ENCODE measurements at places on chromosomes 11 and 22.
A peak's percentile ranks its signal among the peaks of the same experiment; 100 is the strongest.

- DNase-seq = no peak
Observed at GRCh38 chr11:133906241-133906640, 50.5 kb downstream of the IGSF9B start.

DNA sequence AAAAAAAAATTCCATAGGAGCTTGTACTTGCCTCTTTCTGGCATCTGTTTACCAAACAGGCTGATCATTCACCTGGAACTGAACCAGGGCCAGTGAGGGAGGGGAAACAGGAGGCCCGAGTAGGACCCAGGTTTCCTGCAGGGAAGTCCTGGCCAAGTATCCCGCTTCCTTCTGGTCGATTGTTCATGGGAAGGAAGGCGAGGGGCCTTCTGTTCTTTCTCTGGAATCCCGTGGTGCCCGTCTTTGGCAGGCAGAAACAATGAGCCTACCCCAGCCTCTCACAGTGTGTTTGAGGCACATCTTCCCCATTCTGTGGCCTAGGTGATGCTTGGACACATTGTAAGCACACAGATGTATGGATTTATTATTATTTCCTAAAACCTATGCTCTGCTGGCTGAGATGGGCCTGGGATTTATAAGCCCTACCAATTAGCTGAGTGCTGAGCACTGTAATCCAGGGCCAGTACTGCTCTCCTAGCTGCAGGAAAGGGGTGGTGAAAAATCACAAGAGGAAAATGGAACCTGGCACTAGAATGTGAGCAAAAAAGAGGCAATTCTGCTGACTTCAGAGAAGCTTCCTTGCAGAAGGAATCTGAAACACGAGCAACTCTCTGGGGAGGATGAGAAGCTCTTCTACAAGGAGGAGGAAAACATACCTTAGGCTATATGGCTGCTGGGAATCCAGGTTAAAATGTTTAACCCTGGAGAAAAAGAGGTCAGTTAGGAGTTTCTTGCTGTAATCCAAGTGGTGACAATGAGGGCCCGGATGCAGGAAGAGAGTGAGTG, 53.5 kb downstream of the PRR5L start:
- peak; percentile 36 for DNase-seq

- DNase-seq = no peak
Observed at GRCh38 chr11:118537409-118537980, 6.5 kb downstream of the TMEM25 start.

GRCh38 chr22:18905540-18906409, at the start of gene DGCR6:
DGCR6 (plus strand) TSS chr22:18906320; CDS start chr22:18906375, 55 bp downstream.
- no peak for DNase-seq

DNA sequence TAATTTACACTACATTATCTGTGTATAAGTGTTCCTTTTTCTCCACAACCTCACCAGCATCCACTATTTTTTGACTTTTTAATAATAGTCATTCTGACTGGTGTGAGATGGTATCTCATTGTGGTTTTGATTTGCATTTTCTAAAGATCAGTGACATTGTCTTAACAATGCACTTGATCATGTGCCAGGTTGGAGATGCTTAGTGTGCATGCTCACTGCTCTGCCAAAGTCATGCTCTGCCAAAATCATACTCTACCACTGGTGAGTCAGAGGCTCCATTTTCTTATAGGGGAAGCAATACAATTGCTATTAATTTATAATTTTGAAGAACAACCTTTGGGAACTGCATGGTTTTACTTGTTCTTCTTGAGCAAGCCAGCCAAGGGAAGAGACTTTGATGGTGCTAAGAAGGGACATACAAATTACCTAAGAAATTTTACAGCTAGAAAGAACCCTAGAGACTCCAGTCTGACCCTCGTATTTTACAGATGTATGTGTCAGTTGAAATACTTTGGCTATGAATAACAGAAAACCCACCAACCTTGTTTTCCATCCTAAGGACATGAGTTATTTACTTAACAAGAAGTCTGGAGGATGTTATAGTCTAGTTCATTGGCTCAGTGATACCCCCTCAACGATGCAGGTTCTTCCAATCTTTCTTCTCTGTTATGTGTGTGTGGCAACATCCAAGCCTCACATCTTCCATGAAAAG, 368.9 kb downstream of the DDX10 start:
- DNase-seq = no peak

- DNase-seq = no peak
Observed at GRCh38 chr11:65310215-65310614, 4.5 kb upstream of the CDC42EP2 start.

DNA sequence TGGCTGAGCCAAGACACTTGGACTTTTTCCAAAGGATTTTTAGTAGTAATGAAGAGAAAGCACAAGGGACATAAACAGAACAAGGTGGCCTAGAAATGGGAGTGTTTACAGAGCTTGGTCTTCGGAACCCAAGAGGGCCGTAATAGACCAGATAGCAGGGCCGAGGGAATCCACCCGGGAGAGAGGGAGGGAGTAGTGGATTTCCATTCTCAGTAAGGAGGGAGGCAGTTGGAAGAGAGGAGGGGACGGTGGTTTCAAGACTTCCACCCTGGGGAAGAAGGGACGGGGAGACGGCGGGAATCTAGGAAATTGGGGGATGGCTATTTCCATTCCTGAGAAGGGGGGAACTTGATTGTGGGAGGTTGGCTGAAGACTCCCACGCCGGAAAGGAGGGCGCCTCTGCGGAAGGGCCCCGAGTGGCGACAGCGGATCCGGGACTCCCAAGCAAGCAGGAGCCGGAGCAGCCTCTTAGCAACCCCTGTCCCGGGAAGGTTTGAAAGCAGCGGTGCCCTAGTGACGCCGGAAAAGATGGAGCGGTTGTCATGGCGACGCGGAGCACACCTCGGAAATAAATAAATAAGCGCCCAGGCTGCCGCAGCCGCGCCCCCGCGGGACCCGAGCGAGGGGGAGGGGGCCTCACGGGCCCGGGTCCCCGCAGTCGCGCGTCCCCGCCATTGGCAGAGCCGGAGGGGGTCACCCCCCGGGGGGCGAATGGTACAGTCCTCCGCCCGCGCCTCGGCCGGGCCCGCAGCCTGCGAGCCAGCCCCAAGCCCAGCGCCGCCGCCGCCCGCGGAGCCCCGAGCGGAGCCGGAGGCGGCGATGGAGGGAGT, 31.6 kb downstream of the EIF3F start:
- DNase-seq = peak; percentile 68

- DNase-seq = no peak
Observed at GRCh38 chr22:21827628-21828267, 39.7 kb downstream of the MAPK1 start.

GRCh38 chr11:68881320-68881719, 22.3 kb downstream of the MRPL21 start:
- no peak for DNase-seq

GRCh38 chr11:86177302-86177701, 67.3 kb upstream of the EED start:
- DNase-seq = no peak

DNA sequence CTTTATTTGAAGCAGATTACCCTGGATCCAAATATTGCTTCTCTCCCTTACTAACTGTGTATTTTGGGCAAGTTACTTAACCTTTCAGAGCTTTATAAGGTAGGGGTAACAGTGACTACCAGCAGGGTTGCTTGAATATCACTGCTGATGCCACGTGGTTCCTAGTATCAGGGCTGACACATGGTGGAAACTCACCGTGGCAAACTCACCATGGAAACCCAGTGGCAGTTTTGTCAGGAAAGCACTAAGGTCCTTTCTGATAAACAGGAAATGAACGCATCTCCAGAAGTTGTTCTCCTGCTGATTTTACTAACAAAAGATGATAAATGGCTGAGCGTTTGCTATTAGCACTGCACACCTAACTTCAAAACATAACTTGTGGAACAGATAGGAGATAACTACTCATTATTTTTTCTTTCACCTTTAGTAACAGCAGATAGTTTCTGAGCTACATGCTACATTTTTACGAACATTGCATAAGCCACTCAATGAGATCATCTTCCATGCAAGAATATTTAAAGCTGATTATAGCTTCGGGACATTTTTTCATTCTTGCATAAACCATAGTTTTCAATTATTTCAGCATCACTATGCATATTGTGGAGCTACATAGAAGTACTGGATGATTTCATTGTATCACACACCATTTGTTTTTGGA, 59.7 kb upstream of the RAG2 start:
- no peak for DNase-seq

DNA sequence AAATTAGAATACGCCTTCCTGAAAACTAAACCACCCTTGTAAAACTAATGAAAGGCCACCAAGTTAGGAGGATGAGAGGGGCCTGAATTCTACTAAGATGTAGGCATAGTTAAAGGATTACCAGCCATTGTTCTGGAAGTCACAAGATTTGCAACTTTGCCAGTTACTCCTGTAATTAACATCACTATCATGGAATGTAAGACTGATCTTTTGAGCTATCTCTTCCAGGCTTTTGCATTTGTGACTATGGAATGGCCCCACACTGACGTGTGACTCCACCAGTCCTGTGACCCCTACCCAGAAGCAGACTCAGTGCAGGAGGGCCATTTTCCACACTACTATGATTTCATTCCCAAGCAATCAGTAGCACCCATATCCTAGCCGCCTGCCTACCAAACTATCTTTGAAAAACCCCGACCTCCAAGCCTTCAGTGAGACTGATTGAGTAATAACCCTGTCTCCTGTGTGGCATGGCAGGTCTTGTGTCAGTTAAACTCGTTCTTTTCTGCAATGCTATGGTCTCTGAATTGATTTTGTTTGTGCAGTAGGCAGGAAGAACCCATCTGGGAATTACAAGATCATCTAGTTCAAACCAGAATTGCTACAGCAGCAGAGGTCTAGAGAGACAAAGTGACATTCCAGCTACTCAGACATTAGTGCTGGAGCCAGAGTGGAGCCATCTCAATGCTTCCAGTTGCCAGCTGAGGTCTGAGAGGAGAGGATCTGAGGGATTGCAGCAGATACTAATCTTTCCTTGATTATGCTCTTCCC, 1.9 kb upstream of the CTSF start:
- DNase-seq = peak; percentile 87

GRCh38 chr11:28798286-28798685, 690.1 kb downstream of the METTL15 start:
- DNase-seq = no peak

GRCh38 chr22:19871023-19871844, 16.6 kb upstream of the GNB1L start:
- no peak for DNase-seq

DNA sequence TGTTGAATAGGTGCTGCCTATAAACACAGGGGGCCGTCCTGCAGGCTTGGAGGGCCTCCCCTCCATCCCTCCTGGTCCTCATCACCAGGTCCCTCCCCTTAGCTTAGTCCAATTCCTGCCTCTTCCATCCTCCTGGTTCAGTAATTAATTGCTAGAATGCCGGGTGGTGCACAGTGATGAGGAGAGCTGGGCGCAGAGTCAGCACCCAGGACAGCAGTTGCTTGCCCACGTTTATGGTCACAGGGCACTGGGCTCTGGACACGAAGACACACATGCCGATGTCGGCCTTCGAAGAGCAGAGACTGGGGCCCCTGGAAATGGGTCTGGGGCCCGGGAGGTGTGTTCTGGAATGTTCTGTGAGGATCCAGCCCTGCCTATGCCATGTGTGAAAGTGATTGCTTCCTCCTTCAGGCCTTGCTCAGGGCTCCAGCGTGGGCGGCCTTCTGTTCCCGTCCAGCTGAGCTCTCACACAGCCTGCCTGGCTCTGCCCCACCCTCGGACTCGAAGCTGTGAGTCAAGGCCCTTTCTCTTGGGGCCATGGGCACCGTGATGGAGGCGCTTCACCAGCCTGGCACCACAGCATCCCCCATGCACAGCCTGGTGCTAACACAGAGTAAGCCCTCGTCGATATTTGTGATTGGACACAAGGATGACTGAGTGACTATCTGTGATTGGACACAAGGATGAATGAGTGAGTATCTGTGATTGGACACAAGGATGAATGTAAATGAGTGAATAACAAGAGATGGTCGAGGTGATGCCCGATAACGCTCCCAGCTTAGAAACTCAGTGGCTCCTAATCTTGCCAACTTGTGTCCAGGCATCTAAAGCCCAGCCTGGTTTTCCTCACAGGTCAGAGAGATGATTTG, 884.7 kb downstream of the BRD1 start:
- no peak for DNase-seq

GRCh38 chr11:96155627-96156378, 187.2 kb downstream of the MAML2 start:
- DNase-seq = peak; percentile 93

DNA sequence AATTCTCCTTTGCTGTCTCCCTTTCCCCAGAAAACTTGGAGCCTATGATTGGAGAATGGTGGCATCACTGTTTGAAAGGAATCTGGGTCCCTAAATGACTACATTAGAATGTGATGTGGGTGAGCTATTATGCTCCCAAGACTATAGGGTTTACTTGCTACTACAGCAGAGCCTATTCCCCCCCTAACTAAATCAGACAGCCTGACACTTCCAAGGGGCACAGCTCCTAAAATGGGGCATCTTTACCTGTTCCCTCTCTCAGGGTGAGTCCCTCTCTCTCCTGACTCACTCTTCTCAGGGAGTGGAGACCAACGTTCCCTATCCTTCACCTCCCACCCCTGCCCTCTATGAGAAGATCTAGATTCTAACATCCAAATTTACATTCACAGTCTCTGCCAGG, 775 bp upstream of the ISX start:
- no peak for DNase-seq

- no peak for DNase-seq
Observed at GRCh38 chr11:76795936-76796441, 12.8 kb downstream of the TSKU start.

DNA sequence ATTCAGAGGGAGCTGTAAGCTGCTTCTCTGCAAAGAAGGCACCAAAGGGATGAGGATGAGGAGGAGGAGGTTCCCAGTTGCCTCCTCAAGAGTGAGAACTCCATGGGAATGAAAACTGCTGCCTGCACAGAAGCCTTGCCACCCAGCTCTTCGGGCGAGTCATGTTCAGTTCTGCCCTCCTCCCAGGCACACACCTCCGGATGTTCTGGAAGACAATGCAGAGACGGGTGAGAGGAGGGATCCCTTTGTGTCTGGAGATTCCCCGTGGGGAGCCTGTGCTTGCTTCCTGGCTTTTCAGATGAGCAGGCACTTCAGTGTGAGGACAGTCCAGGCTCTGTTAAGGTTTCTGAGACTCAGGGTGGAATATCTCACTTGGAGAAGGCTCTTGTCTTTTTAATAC, 295.6 kb downstream of the DDX10 start:
- no peak for DNase-seq

DNA sequence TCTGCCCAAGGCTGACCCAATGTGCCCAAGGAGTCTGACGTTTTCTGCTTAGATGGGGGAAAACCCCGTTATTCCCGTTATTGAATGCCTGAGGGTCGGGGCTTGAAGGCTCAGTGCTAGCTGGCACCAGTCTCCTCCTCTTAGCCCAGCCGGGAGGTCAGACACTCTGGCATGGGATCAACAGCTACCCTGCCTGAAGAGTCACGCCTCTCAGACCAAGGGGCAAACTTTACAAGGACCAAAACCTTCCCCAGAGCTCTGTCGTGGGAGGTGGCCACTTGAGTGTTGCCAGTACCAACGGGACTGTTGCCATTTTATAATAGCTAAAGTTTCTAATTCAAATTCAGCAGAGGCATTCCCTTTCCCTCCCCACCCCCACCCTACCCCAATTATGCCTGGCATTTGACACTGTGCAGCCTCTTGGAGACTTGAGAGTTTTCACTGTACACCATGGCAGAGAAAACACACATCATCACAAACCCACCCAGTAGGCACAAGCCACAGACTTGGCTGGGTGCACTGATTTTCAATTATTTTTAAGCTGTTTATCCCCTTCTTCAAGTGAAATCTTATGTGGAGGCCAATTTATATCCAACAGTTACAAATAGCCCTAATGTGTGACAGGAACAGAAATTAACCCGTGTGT, 137.5 kb upstream of the SYT13 start:
- no peak for DNase-seq

- DNase-seq = no peak
Observed at GRCh38 chr11:8015753-8016239, 28.7 kb downstream of the EIF3F start.
